ENCODE measurements at places on chromosomes 16 and 17. TPM values are rescaled to one million over a fixed set of nuclear protein-coding genes. Genes with fewer than 3 reads are reported as not detected.

Gene TEKT1
- total RNA-seq: not detected

Gene LYRM1
- 46.0 TPM for total RNA-seq

Gene TRPV3
- 0.91 TPM for total RNA-seq

Gene NGFR
- total RNA-seq: 0.11 TPM

Gene GRAPL
- not detected for total RNA-seq

Gene SLC5A11
- total RNA-seq: not detected
